ENCODE measurements at places on chromosomes 12 and 14.

DNA sequence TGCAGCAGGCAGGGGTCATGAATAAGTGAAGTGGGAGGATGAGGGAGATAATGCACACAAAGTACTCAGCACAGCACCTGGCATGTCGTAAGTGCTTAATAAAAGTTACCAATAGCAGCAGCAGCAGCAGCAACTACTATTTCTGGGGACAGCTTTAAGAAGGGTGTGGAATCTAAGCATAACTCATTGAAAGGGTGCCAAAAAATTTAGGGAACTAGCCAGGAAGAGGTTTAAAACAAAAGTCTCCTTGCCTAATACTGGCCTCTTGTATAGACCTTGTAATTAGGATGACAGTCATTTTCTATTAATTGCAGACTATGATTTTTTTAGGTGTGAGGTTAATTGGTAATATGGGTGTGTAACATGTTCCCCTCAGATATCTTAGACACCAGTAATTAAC, 179.9 kb downstream of the PTPN11 start:
- DNase-seq, result no peak

- DNase-seq, result no peak
Observed at GRCh38 chr12:111764120-111764821, 2.5 kb upstream of the ALDH2 start.

DNA sequence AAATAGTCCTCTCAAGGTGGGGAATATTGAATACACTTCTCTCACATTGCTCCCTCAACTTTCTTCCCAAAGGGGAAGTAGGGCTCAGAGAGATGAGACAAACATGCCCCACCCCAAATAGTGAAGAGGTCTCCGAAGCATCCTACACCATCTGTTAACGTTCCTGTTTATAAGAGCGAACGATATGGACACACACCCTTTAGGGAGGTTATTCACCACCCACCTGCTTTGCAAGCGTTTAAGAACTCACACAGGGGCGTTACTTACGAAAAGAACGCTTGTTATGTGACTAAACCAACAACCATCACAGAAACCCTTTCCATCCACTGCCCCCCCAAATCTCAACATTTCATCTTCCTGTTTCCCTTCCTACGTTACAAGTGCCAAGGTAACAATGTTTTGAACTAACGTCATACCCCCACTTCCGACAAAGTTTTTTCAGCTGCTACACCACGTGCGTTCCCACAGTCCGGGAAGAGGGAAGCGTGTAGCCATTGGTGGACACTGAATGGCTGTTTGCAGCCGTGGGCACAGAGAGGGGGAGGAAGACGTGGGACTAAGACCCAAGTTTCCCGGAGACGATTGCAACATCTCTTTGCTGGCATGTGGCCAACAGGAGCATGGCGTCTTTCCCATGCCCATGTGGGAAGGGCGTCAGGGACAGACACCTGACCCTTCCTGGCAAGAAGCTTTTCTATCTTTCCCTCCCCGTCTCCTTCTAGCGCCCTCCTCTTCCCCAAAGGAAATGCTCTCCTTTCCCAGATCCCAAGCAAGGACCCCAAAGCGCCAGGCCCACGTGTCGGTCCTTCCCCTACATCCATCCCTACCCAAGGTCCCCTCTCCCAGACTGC, 1.2 kb downstream of the YBX3 start:
- peak; percentile 94 for DNase-seq

GRCh38 chr12:7624478-7624877, 41.2 kb downstream of the APOBEC1 start:
- no peak for DNase-seq

GRCh38 chr12:18373181-18373580, 111.9 kb downstream of the PIK3C2G start:
- DNase-seq, result no peak

GRCh38 chr12:50655374-50655921, 108.5 kb upstream of the ATF1 start:
- DNase-seq, result no peak

DNA sequence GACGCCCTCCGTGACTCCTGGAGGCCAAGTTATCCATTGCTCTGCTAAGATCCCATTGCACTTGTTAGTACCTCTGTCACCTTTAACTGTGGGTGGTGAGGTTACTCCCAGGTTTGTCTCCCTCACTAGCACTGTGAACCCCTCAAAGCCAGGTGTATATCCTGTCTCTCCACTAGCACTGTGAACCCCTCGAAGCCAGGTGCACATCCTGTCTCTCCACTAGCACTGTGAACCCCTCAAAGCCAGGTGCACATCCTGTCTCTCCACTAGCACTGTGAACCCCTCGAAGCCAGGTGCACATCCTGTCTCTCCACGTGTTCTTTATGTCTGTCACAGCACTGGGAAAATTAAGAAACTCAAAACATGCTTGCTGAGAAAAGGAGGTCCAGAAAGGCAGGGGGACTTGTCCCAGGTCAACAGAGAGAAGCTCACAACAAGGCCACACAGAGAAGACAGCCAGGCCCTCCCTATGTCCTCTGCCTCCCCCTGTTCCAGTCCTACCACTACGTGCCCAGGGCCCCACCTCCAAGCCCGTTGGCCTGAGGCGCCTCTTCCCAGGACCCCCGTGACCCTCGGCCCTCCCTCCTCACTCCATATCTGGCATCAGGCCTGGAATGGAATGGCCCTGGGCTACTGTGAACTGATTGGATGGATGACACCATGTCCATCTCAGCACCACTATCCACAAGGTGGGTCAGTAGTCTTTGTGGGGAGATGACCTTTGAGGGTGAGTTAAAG, 26.4 kb upstream of the FKBP4 start:
- no peak for DNase-seq

DNA sequence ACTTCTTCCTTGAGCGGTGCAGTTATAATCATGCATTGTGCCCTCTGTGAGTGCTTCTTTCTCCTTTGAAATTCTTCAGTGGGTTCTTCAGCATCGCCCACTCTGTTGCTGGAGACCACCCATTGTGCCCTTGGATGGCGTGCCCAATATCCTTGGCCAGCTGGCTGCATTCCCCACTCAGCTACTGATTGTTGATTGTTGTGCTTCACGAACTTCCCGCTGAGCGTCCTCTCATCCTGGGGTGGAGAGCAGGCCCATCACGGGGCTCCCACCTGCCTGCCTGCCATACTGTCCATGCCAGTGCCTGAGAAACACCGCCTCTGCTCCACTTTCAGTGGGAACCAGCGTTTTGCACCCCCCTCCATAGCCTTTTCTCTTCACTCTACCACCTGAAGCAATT, 8.6 kb upstream of the SSTR1 start:
- no peak for DNase-seq

- DNase-seq, result no peak
Observed at GRCh38 chr12:88932457-88932856, 352.2 kb upstream of the KITLG start.

- no peak for DNase-seq
Observed at GRCh38 chr14:87916103-87916885, 76.7 kb downstream of the GALC start.

DNA sequence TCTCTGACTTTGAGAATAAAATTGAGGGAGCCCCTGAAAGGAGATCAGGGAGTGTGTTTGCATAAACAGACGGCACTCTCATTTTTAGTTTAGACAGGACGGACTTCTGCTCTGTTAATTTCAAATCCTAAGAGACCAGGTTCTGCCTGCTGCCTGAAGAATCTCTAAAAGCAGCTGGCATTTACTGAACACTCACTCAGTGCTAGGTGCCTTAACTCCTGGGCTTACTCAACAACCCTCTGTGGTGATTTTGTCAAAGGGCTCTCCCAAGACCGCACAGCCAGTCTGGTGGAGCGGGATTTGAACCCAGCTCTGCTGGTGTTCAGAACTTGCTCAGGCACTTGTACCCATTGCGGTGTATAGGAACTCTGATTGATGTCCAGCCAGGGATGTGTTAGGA, 2.2 kb downstream of the ORAI1 start:
- DNase-seq, result no peak

- no peak for DNase-seq
Observed at GRCh38 chr14:104749111-104749649, 3.8 kb upstream of the SIVA1 start.

DNA sequence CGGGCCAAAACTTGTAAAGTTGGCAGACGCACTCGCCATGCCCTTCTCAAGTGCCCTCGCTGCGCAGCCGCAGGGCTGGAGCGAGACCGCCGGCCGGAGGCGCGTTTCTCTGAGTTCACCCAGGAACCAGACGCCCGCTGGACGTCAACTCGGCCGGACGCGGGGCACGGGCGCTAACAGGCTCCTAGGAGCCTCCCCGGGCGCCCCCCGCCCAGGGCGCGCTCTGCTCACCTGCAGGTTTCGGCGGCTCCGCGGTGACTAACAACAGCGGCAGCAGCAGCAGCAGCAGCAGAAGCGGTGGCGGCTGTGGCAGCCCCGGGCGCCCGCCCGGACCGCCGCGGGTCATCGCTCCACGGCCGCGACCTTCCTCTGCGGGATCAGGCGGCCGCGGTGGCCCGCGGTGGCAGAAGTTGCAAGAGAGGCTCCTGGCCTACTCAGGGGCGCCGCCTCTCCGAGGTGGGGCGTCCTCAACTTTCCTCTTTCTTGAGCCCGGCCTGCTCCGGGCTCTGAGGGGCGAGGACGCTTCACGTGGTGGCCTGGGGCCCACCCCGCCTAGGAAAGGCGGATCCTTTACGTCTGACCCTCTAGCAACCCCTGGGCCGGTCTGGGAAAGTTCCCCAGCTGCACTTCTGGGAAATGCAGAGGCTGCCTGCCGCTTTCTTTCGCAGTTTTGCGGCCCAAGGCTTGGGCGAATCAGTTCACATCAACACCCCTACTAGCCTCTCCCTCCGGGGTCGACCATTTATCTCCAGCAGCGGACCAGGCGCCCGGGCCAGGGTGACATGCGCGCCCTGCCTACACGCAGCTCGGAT, at the start of gene PLBD1:
Gene PLBD1, minus strand, starts transcription at position 533 of the 812 bp plus-strand sequence. Its CDS starts 187 bp downstream, at position 346.
- DNase-seq, result no peak

GRCh38 chr12:59030415-59030814, 110.1 kb upstream of the LRIG3 start:
- no peak for DNase-seq

GRCh38 chr14:91289464-91289863, 45.0 kb upstream of the GPR68 start:
- DNase-seq, result no peak

- peak; percentile 91 for DNase-seq
Observed at GRCh38 chr12:8822298-8822697, at the start of gene A2ML1. A2ML1 (plus strand) TSS chr12:8822621; CDS start chr12:8822652, 31 bp downstream.

DNA sequence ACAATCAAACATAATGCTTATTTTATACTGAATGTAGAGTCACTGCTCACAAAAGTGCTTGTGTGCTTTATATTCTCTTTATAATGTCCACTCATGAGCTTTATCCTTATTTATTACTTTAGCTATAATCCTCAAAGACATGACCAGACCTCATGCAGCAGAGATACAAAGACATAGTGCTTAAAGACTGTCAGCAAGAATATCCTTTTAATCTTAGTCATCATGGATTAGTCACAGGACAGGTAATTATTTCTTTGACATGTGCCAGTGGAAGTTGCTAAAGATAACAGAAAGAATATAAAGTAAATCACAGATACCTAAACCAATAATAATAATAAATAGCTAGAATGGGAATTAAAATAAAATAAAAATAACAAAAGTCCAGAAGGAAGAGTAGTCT, 707.5 kb downstream of the BCL11B start:
- peak; percentile 39 for DNase-seq

- DNase-seq, result peak; percentile 82
Observed at GRCh38 chr12:24997970-24998582, 49.2 kb upstream of the BCAT1 start.

- no peak for DNase-seq
Observed at GRCh38 chr12:54859502-54859901, 5.2 kb downstream of the MUCL1 start.

GRCh38 chr12:94841904-94842610, 161.4 kb downstream of the NDUFA12 start:
- no peak for DNase-seq

DNA sequence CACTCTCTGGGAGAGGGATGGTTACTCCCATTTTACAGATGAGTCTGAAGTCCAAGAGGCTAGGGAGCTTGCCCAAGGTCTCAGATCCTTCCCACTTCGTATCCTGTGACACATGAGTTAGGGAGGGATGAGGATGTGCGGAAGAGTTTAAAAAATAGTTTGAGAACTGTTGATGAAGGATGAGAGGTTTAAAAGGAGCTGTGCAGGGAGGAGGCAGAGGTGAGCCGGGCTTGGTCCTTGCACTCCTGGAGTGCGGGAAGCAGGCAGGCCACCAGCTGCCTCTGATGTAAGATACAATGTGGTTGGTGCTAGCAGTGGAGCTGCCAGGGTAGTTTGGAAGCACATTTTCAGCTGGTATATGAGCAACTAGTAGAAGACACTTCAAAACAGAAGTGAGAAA, 46.5 kb downstream of the TSPAN9 start:
- no peak for DNase-seq

- DNase-seq, result no peak
Observed at GRCh38 chr14:105131241-105131640, 37.3 kb downstream of the JAG2 start.

GRCh38 chr12:56721216-56721615, 3.9 kb downstream of the NACA start:
- no peak for DNase-seq

GRCh38 chr14:53110096-53110495, 43.0 kb downstream of the DDHD1 start:
- no peak for DNase-seq

DNA sequence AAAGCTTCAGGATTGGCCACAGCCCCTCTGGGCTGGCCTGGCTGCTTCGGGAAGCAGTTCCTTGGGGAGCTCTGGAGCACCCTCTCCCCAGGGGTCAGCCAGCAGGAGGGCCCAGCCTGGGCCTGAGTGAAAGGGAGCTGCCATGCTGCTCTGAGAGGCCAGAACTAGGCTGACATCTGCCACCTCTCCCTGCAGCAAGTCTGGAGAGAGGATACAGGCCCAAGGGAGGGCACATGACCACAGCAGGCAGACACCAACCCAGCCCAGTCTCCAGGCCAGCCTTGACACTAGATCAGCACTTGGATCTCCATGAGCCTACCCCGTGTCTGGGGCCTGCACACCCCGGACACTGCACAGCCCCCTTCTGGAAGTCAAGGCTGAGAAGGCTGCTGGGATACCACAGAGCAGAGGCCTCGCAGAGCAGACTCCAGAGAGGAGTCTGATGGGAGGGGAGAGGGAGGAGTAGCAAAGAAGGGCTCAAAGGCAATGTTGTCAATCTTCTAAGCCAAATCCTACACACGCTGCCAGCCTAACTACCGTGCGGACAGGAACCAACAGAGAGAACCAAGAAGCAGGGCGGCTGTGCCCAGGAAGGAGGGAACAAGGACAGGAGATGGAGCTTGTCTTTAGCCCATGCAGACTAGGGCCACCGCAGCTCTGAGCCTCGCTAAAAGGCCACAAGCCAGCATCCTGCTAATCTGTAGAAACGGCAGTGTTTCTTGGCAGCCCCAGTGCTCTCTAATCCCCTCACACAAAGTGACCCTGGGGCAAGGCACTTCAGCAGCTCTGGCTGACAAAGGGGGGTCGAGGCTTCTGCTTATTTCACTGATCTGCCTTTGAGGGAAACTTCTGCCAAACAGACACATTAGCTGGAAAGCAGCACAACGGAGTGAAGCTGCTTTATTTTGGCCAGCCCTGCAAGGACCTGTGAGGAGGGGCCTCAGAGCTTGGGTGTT, 12.9 kb downstream of the COL2A1 start:
- no peak for DNase-seq

GRCh38 chr12:41242603-41243002, 54.5 kb downstream of the PDZRN4 start:
- no peak for DNase-seq

All from foreskin keratinocyte (primary cell).